NCI-H187 (cell line): ENCODE measurements at places on chromosomes 1 and 21.

DNA sequence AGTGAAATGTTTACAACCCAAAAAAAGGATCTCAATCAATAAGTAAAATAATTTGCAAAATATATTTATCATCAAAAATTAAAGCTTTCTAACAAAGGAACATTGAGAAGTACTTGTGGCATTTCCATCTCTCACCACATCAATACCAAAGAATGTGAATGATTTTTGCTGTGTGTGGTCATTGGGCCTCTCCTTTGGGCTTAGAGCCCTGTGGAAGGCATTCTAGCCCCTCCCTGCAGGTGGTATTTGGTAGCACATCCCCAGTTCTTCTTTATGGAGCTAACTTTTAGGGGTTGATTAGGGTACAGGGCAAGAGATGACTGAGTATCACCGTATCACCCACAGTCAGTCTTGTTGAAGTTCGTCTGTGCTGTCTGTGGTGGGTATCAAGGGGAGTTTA, 294.1 kb upstream of the SGIP1 start:
- DNase-seq: no peak

- DNase-seq: no peak
Observed at GRCh38 chr21:29534448-29534847, 235.7 kb downstream of the BACH1 start.

- DNase-seq: no peak
Observed at GRCh38 chr1:151846686-151847237, 6.8 kb downstream of the THEM5 start.

DNA sequence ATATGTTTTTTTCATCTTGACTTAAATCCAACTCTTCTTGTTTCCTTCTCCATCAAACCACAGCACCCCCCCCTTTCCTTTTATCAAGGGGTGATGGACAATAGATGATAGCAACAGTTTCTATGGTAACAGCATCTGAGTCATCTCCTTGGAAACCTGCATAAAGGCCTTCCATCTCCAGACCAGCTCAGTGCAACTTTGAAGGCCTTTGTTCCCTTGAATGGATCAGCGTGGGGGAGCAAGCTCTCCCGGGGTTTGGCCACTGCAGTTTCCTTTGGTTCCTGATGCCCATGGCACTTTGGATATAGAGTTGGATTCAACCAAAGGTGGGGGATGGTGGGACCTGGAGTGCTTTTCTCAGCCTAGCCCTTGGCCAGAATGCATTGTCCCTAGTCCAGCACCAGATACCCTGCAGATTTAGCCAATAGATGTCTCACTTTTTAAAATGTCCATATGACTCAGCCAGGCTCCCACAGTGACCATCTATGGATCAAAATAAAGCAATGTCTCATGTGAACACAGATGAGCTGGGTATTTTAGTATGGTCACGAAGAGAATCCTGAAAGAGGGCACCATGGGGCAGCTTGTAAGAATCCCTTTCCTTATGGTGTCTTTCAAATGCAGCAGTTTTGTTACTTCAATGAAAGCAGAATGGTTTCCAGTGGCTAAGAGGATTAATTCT, 127.7 kb downstream of the SPATA46 start:
- no peak for DNase-seq

DNA sequence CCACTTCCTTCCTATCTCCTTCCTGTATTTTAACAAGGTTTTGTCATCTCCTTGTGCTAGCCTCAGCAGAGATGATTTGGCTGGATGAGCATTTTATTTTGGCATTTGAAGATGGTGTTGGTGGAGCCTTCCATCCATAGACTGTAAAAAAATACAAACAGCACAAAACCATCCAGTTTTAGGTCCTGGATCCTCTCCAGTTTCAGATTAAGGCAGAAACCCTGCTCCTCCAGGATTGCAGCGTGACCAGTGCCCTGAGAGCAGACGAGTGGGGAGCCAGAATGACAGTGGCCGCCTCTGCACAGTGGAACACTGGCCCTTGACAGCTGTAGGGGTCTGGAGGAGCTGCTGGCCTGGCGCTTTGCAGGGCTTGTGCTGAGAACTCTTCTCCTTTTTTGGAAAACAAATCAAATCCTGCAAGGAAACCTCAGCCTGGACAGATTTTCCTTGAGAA, 72.2 kb upstream of the GADD45A start:
- DNase-seq: no peak

DNA sequence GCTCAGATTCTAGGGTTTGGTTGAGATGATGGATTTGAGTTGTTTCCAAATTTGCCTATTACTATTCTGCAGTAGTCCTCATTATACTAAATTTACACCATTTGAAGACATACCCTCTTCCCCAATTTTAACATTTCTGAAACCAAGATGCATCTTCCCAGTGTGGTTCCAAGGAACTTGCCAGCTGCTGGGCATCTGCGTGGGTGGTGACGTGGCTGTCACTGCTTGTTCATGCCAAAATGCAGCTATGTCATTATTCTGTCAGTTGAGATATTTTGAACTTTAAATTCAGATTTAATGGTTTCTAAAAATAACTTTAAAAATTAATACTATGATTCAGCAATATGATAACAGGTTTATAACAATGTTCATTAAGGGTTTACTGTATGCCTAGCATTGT, 1.2 kb downstream of the ZFP69 start:
- no peak for DNase-seq

DNA sequence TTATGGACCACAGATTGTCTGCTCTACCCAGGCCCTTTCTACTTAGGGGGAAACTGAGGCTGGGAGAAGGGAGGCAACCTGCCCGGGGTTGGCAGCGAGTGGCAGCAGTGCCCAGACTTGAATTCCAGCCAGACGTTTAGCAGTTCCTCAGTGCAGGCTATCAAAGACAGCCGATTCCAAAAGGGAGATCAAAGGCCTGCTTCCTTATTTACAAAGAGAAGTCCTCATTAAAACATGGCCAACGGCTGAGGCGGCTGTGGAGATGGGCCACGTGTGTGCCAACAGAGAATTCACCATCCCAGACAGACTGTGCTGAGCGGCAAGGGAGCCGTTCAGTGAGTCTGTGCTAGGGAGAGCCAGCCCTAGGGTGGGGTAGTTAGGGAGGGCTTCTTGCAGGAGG, 27.7 kb downstream of the C1QB start:
- no peak for DNase-seq

- DNase-seq: no peak
Observed at GRCh38 chr1:33128781-33129180, 47.8 kb downstream of the AZIN2 start.

DNA sequence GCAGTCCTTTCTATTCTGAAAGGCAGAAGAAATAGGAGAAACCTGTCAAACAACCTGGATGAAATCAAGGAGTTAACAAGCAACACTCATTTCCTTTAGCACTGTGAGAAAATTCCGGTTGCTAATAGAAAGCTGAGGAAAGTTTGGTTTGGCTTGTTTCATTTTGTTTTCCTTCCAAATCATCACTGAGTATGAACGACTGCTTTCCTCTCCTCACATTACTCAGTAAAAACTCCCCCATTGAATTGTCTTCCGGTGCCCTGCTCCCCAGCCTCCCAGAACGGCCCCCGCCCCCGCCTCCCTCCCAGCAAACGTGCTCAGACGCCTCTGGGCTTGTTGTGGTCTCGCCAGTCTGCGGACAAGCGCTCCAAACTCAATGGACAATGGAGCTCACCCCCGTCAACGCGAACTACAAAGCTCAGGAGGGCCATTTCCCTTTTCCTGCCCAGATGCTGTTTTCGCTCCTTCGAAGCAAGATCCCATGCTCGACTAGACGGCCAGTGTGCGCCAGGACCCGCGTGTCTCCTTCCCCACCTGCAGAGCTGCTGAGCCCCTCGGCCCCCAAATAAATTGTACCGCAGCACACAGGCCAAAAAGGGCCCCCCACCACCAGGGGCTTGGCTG, 747 bp downstream of the STX6 start:
- peak; percentile 65 for DNase-seq

DNA sequence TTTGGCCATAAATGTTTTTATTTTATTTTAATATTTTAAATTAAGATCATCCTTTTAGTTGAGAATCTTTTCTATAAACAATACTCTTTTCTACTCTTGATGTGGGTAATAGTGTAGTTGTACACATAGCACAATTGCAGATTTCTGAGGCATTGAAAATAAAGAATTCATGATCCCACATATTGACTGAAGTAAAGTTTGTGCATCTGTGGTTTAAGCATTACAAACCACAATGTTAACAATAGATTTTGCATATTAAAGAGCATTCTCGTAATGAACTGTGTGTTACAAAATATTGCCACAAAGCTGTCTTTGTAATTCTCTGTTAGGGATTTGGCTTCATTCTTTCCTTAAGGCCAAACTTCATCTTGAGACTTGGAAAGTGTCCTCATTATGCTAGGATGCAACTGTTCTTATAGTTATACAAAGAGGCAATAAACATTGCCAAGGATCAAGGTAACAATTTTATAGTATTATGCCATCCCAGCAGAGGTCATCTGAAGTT, 256.8 kb downstream of the OLFM3 start:
- no peak for DNase-seq

- no peak for DNase-seq
Observed at GRCh38 chr1:210376836-210377372, 48.2 kb downstream of the HHAT start.

DNA sequence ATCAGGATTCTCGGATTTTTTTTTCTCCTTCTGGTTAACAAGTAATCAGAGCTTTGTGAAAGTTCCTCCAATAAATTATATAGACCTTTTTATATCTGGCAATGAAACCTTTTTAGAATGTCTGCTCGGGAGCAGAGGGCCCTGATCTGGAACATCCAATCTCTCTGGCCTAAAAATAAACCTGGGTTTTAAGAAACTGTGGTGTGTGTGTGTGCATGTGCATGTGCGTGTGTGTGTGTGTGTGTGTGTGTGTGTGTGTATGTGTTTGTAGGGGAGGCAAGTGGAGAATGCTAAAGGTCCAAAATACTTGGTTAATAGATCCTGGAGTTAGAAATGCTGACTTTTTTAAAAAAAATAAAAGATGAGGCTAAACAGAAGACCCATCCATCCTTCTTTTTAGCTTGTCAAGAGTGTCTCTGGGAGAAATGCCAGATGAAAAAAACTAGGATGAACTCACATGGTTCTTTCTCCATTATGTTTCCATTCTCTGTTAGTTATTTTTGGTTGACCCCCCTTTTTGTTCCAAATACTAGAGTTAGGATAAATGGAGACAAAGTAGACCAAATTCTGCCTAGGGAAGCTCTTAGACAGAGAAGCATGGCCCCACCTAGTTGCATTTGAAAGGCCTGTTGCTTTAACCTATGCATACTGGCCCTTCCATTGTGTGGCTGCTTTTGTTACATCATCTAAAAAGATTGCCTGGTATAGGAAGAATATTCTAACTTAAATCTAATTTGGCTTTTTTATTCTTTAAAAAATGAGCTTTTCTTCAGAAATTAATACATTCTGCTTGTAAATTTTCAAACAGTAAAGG, 175.9 kb downstream of the PAPPA2 start:
- no peak for DNase-seq

DNA sequence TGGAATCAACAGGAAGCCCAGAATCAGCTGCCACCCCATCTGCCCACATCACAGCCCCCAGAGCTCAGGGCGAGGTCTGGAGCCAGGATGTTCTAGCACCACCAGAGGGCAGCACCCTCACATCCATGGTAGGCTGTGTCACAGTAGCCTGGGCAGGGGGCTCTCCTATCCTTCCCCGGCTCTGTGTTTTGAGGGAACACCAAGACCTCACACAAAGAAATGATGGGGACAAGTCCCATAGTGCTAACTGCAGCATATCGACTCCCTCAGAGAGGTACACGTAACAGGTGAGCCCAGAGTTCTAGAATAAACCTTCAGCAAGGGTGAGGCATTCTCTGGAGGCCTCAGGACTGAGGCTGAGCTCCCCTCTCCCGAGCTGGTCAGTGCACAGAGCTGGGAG, 2.3 kb upstream of the KCNC4 start:
- peak; percentile 41 for DNase-seq

GRCh38 chr21:45794027-45794426, 150.5 kb downstream of the PCBP3 start:
- DNase-seq: no peak

- no peak for DNase-seq
Observed at GRCh38 chr1:115694805-115695204, 53.0 kb downstream of the VANGL1 start.

DNA sequence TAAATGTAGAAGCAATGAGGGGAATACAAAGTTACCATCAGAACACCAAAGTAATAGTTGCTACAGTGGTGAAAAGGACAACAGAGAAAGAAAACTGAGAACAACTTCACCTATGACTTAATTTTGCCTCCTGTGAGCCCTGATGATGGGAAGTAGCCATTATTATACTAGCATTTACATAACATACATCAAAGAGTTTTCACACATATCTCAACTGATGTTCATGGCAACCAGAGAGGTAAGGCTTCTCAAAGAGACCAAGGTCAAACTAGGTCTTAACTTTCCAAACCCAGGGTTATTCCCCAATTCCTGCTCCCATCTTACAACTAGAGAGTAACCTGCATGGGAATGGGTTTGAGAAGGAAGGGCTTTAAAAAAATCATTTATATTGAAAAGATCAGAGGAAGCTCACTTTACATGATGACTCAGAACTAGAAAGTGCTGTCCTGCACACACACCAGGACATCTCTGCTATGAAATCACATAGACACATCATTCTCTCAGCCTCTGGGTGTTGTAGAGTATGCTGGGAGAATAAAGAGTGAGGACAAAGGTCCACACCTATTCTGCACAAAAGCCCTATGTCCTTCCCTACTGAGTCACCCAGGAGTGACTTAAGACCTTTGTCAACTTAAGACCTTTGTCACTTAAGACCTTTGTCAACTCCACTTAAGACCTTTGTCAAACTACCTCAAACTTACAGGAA, 179.7 kb downstream of the TNFSF18 start:
- DNase-seq: no peak

- DNase-seq: no peak
Observed at GRCh38 chr1:76053021-76053420, 21.5 kb upstream of the ST6GALNAC3 start.

DNA sequence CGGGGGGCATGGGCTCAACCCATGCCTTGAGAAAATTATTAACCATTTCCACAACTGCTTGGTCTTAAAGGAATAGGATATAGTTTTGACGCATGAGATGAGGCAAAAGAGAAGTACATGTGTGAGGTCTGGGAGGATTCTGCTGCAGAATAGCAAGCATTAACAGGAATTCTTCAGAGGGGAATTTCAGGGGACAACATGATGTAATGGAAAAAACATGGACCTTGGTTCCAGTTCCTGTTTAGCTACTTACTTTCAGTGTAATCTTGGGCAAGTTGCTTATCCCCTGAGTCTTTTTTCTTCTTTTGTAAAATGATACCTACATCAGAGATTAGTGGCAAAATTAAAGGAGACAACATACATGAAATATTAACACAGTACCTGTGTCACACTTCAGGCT, 85.6 kb downstream of the PRRX1 start:
- no peak for DNase-seq

DNA sequence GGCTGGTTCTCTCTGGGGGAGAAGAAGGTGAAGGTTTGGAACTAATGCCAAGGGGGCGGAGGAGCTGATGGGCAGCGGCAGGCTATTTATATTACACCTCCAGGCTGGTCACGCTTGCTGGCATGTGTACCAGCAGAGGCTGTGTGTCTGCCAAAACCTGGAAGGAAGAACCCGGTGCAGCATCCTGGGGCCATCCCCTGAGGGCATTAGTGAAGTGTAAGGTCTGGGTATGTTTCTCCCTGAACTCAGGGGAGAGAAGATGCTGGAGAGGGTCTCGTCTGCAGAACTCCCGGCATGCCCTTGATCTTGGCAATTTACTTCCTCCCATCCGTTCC, 5.3 kb downstream of the DISP3 start:
- DNase-seq: no peak

GRCh38 chr1:20644416-20644815, 11.2 kb downstream of the PINK1 start:
- DNase-seq: no peak

GRCh38 chr1:22164841-22165808, 22.2 kb upstream of the WNT4 start:
- no peak for DNase-seq
